Muscle of leg (tissue), 16 donors: ENCODE measurements at places on chromosomes 1 and 21. TPM values are rescaled to one million over a fixed set of nuclear protein-coding genes. Genes with fewer than 3 reads are reported as not detected.

- no peak overlapping the region for H3K27ac ChIP-seq
- H3K4me1 ChIP-seq, result no peaks in the 10 kb centered on the region
- no peaks in the 10 kb centered on the region for H3K36me3 ChIP-seq
- H3K27me3 ChIP-seq, result no peaks in the 10 kb centered on the region
Measured at GRCh38 chr1:188043536-188044245, 1214.9 kb downstream of the PLA2G4A start.

- H3K4me1 ChIP-seq, result peaks cover 67% of the 10 kb centered on the region
- no peaks in the 10 kb centered on the region for H3K27me3 ChIP-seq
Measured at GRCh38 chr1:154837034-154837671, 32.9 kb downstream of the KCNN3 start.

- no peak overlapping the region for H3K27ac ChIP-seq
- no peak overlapping the region for H3K4me3 ChIP-seq
- H3K4me1 ChIP-seq, result no peaks in the 10 kb centered on the region
- DNase-seq, result peak; percentile 12
- H3K27me3 ChIP-seq, result no peaks in the 10 kb centered on the region
Measured at GRCh38 chr1:197838836-197839235, 63.6 kb upstream of the DENND1B start.

SIM2 gene
- total RNA-seq, result 4.7 TPM

SLC37A1 gene
- total RNA-seq, result 2.3 TPM

ZFP69B gene
- total RNA-seq, result 3.5 TPM

SGIP1 gene
- 1.7 TPM for total RNA-seq
